GM12864 (cell line): ENCODE measurements at places on chromosomes 2 and 18.
A peak's percentile ranks its signal among the peaks of the same experiment; 100 is the strongest.

DNA sequence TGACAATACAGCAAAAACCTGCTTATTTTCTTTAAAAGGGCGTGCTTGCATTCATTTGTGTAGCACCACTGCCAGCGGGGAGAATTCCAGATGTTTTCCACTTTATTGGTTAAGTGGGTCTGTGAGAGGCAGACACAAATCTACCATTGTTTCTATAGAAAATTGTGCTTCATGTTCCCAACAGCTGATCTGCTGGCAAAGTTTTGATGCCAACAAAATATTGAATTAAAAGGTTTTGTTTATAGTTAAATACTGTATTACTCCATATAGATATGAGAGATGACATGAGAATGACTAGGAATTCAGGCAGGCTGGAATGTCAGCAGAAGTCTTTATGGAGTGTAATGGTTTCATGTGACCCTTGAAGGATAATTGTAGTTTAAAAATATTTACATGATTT, 182.7 kb downstream of the MC4R start:
- DNase-seq = no peak

GRCh38 chr2:171160956-171161740, 455 bp upstream of the TLK1 start:
- peak; percentile 77 for DNase-seq

DNA sequence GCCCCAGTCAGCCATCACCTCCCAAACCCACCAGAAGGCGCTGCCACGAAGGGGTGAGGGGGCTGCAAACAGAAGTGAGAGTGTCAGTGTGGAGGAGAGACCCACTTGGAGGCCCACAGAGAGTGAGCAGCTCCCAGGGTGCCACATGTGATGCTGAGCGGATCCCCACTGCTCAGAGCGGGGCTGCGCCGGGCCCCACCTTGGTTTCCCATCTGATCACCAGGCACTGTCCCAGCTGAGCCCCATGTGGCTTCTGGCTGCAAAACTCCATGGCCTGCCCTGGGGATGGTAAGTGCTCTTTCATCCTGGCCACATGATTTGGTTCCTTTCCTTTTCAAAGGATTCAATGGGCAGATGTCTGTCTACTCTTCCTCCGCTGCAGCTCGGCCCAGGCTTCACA, 23.8 kb downstream of the SNORC start:
- no peak for DNase-seq

DNA sequence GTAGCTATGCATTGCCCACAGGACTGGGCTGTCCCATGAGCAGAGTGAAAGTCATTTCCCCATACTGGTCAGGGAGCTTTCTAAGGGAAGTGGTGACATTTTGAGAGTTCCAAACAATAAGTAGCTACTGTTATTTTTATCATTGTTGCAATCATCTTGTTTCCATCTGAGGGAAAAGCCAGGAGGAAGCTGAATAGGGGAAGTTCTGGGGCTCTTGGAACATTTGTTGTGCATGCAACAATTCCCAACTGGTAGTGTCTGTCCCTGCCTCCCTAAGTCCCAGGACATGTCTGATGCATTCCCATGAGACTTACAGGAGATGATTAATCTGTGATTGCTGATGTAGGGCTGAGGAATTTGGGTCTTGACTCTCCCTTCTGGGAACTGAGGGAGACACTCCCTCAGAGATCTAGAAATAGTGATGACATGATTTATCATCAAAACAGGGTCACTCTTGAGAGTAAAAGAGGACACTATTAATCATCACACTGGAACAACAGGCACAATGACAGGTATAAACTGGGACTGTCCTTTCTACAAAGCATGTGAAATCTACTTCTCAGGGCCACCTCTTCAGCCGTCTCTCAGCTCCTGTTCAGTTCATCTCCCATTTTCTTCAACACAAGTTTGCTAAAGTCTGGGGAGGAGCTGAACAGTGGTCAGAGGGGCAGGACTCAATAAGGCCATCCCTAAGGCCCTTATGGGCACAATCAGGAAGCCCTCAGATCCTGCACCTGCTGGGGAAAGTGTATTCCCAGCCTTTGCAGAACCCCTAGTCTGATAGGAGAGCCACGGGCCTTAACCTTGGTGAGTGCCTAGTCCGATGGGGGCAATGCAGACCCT, 28.0 kb upstream of the MARCO start:
- no peak for DNase-seq

- no peak for DNase-seq
These were observed 165.4 kb downstream of the MSH2 start for GRCh38 chr2:47568164-47568850.

GRCh38 chr2:152297715-152298114, 37.3 kb upstream of the FMNL2 start:
- no peak for DNase-seq

DNA sequence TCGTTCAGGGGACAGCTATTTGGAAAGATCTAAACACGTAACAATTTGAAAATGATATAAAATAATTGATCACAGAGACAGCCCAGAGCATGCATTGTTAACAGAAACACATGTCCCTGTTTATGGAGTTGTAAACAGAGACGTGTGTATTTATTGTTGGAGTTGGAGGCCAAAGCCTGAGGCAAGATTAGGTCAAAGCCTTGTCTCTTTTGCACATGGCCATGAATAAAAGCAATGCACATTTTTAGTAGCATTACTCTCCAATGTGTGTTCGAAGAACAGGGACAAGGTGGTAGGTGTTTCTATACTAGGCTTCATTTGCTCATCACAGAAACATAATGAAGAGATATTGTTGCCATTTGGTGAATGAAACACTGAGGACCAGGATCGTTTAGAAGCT, 841.5 kb upstream of the FANCL start:
- DNase-seq = no peak

DNA sequence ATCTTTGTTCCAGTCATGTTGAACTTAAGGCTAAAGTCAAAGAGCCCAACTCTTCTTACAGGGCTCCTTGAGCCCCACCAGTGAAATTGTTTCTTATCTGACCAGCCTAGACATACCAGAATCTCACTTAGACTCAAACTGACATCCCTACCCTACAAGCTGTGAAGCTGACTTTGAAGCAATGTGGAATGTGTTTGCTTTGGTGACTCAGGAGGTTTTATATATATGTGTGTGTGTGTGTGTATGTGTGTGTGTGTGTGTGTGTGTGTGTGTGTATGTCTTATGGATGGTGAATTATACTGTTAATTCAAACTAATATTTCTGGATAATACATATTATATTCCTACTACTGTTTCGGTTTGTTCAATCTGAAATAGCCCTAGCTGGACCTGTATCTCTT, 67.3 kb downstream of the CAMKMT start:
- DNase-seq = no peak

GRCh38 chr2:228938629-228939028, 332.5 kb downstream of the PID1 start:
- DNase-seq = no peak

DNA sequence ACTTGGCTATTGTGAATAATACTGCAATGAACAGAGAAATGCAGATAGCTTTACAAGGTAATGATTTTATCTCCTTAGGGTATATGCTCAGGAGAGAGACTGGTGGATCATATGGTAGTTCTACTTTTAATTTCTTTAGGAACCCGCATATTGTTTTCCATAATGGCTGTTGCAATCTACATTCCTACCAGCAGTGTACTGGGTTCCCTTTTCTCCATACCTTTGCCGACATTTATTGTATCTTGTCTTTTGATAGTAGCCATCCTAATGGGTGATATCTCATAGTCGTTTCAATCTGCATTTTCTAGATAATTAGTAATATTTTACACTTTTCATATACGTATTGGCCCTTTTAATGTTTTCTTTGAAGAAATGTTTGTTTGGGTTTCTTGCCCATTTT, 702.9 kb upstream of the ACVR2A start:
- DNase-seq = no peak

- DNase-seq = no peak
These were observed 3.0 kb upstream of the SKOR2 start for GRCh38 chr18:47254341-47254939.

DNA sequence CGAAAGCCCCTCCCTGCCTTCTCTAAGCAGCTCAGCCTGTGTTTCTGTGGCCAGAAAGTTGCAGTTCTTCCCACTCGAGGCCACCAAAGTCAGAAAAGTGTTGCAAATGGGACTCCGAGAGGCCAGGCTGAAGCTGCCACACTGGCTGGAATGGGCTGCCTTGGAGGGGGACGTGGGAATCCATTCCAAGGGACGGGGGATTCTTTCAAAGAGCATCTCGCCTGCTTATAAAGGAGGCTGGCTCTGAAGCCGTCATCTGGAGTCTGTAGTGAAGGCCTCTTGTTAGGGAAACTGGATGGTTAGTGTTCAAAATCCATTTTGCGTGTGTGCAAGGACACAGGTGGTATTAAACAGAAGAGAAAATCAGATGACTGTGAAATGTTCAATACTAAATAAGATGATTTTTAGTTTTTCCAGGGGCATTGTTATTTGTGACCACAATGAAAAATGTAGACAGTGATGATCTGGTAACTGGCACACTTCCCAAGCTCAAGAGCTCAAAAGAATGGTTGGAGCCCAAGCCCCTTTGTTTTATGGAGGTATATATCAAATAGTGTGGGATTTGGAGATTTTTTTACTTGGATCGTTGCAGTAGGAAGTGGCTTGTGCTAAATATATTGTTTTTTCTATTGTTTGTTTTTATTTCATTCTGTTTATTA, 782 bp downstream of the FAM228B start:
- DNase-seq = no peak

- no peak for DNase-seq
These were observed 18.0 kb upstream of the FAP start for GRCh38 chr2:162261032-162261945.
